Left lobe of liver (tissue), 2 donors: ENCODE measurements at places on chromosomes 12 and 14.

GRCh38 chr14:78088916-78089315, 81.3 kb upstream of the NRXN3 start:
- no peak for DNase-seq

GRCh38 chr14:105439710-105440553, 20.3 kb downstream of the MTA1 start:
- peak; percentile 66 for DNase-seq

GRCh38 chr14:102625564-102626296, 33.3 kb downstream of the RCOR1 start:
- DNase-seq: no peak

DNA sequence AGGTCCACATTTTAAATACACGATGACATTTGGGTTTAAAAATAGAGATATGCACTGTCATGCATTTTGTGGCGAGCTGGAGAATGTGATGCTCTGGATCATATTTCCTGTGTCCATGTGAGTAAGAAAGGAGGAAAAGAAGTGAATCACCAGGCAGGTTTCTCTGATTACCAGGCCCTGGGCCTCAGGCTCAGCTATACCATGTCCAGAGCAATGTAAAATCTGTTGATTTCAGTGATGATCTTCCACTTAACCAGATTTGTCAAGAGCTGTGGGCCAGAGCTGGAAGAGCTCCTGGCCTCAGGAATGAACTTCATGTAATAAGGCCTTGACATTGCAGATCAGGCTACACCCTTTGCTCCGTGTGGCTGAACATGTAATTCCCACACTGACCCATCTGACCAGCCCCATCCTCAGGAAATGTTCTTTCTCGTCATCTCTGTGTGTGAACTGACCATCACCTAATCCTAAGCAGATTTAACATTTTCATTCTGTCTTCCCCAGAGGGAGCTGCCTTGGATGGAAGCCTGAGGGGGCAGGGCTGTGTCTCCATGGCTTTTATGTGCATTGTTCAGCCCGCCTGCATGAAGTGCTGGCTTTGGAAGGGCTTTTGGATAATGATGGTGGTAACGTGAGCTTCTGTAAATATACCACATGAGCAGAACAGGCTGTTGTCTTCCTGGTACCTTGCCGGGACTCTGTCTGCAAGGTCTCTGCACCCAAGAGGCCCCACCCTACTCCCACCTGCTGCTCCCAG, 54.5 kb downstream of the CRACR2A start:
- DNase-seq: no peak

GRCh38 chr12:110114528-110114937, 9.6 kb upstream of the IFT81 start:
- no peak for DNase-seq

DNA sequence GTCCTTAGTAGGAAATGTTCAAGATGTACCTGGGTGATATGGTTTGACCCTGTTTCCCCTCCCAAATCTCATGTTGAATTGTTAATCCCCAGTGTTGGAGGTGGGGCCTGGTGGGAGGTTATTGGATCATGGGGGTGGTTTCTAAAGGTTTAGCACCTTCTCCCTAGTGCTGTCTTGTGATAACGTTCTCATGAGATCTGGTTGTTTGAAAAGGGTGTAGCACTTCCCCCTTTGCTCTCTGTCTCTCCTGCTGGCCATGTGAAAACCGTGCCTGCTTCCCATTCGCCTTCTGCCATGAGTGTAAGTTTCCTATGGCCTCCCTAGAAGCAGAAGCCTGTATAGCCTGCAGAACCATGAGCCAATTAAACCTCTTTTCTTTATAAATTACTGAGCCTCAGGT, 353.0 kb upstream of the SFSWAP start:
- no peak for DNase-seq

DNA sequence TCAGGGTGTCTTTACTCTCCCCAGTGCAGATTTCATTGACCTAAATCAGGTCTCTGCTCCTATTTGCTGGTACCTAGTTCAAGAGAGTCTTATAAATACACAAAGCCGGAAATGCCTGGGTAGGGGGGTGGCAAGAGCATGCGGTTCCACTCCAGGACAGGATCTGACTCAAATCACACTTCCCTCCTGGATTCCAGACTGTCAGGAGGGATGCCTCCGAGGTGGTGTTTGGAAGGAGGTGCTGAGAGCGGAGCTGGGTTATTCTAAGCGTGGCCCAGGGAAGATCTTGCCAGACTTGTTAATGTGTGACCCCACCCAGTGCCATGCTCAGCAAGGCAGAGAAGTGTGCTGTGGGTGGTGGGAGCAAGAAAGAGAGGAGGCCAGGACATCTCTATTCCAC, 49.8 kb downstream of the B4GALNT3 start:
- DNase-seq: no peak
